Activated CD4-positive, alpha-beta T cell treated with anti-CD3 and anti-CD28 coated beads, Interleukin-2, amount 50 U/mL, for 24 hours (primary cell): ENCODE measurements at places on chromosomes 16 and 17.

DNA sequence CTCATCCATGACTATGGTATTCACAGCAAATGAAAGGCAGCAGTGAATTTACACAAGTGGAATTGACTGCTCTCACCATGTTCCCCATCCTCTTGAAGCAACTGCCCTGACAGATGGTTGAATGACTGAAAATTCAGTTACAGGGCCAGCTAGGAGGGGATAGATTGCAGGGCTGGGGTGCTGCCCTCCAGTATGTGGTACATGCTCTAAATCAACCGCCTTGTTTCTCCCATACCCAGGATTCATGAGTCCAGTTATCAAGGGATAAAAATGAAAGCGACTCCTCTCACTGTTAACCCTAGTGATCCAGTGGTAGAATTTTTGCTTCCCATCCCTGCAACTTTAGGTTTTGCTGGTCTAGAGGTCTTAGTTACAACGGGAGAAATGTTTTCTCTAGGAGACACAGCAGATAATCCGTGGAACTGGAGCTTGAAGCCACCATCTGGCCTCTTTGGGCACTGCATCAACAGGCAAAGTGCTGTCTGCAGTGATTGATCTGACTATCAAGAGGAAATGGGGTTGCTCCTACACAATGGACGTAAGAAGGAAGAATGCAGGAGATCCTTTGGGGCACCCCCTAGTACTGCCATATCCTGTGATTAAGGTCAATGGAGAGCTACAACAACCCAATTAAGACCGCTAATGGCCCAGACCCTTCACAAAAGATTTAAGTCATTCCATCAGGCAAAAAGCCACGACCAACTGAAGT lies 32.0 kb downstream of the SCPEP1 start:
- peak; percentile 20 for DNase-seq

DNA sequence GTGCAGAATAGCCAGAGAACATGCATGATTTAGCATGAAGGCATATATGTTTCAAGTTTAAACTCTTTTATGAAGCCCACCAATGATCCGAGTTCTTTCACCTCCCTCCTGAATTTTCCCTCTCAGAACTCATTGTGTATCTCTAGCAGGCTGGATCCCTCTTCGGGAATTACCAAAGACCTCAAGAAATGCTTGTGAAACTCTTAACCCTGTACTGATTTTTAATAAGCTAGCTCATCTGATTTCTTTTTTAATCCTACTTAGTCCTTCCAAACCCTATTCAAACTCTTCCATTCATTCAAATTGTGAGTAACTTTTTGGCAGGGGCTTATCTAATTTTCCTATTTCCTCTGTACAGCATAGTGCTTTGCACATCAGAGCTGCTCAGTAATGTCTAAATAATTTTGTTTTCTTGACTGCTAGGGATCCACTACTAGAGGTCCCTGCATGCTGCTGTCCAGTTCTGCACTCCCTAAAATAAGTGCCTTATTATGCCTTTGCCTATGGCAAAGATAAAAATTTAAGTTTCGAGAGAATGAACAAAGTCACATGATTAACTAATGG lies 723.8 kb downstream of the CDH11 start:
- DNase-seq: no peak

- DNase-seq: no peak
These were observed 10.5 kb upstream of the TIMP2 start for GRCh38 chr17:78935419-78936323.

GRCh38 chr16:83793179-83793578 lies 14.6 kb upstream of the HSBP1 start:
- no peak for DNase-seq

DNA sequence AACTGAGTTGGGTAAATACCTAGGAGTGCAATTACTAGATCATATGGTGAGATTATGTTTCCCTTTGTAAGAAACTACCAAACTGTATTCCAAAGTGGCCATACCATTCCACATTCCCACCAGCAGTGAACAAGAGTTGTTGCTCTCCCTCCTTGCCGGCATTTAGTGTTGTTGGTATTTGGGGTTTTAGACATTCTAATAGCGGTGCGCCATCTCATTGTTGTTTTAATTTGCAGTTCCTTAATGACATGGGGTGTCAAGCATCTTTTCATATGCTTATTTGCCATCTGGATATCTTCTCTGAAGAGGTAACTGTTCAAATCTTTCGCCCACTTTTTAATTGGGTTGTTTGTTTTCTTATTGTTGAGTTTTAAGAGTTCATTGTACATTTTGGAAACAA lies 164.2 kb upstream of the LHX1 start:
- no peak for DNase-seq

DNA sequence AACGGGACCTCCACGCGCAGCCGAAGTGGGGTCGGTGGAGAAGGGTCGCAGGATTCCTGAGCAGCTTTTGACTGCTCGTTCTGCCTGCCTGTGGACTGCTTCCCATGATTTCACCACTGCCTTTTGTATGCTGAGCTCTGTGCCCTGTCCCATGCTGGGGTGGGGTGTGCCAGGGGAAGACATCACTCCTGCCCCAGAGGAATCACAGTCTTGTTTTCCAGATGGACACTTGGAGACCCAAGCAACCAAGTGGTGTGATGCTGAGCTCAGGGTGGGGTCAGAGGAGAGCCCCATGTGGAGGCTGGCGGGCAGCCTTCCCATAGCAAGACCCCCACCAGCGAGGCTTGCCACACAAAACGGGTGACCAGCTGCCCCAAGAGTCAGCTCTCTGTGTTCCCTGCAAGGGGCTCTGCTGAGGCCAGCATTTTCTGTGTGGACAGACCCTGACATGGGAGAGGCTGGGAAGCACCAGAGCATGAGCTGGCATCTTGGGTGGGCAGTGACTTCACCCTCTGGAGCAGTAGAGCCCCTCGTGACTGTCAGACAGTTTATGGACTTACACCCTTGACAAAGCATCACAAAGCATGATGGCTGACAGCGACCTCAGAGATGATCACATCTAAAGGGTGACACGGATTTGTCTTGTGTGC lies 111.9 kb downstream of the GNAO1 start:
- DNase-seq: no peak

DNA sequence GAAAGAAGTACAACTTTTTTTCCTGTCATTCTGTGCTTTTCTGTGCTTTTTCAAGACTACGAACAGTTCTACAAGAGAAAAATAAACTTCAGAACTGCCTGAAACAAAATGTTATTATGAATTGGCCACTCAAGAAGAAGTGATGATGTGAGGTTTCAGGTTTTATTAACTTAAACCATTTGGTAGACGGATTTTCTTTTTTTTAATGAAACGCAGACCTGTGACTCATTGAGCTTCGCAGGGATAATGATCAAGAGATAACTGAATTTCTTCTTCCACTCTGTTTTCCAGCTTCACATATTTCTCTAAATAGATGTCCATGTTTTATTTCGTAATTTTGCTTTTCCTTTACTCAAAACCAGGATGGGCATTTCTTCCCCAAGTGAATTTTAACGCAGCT lies 32.7 kb downstream of the AIPL1 start:
- no peak for DNase-seq

GRCh38 chr17:76480632-76481031 lies 13.2 kb downstream of the AANAT start:
- no peak for DNase-seq

GRCh38 chr17:50820651-50821050 lies 14.7 kb upstream of the WFIKKN2 start:
- no peak for DNase-seq

GRCh38 chr16:23026784-23027362 lies 122.4 kb downstream of the USP31 start:
- no peak for DNase-seq

DNA sequence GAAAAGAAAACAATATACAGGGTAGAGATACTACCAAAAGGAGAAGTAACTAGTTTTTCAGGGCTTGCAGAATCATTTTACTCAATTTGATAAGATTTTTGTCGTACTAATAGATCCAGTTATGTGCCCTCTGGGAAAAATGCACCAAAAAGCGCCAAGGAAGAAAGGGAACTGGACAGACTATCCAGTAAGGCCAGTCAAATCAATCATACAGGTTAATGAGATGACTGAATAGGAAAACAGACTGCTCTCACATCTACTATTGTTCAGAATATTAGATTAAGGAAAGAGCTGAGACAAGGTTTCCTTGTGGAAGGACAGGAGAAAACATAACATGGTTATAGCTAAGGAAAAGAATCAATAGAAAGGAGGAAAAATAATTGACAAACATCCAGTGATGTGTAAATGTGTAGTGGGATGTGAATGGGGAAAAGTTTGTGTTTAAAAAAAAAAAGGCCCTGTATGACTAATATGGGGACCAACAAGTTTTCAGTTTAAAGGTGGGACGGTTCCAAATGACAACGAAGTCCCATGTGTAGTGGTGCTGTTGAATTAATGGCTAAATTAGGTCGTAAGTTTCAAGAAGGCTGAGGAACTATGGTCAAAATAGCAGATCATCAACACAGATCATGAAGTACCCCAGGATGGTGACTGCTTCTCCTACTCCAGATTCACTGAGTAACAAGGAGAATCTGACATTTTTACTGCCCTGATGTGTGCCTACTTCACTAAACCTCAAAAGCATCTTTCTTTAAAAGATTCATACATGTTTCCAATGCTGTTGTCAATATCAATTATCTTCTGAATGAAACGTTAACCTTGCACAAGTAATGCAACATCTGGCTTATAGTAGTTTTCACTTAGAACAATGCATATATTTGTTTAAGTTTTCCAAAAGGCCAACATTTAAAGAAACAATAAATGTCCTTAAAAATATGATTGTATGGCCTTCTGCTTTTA lies 40.7 kb downstream of the BRIP1 start:
- DNase-seq: no peak

GRCh38 chr16:81616321-81617020 lies 162.6 kb upstream of the PLCG2 start:
- DNase-seq: peak; percentile 55

GRCh38 chr17:17321356-17322025 lies 18.3 kb downstream of the NT5M start:
- DNase-seq: no peak

- no peak for DNase-seq
These were observed 71.4 kb downstream of the ABR start for GRCh38 chr17:1108478-1108764.

DNA sequence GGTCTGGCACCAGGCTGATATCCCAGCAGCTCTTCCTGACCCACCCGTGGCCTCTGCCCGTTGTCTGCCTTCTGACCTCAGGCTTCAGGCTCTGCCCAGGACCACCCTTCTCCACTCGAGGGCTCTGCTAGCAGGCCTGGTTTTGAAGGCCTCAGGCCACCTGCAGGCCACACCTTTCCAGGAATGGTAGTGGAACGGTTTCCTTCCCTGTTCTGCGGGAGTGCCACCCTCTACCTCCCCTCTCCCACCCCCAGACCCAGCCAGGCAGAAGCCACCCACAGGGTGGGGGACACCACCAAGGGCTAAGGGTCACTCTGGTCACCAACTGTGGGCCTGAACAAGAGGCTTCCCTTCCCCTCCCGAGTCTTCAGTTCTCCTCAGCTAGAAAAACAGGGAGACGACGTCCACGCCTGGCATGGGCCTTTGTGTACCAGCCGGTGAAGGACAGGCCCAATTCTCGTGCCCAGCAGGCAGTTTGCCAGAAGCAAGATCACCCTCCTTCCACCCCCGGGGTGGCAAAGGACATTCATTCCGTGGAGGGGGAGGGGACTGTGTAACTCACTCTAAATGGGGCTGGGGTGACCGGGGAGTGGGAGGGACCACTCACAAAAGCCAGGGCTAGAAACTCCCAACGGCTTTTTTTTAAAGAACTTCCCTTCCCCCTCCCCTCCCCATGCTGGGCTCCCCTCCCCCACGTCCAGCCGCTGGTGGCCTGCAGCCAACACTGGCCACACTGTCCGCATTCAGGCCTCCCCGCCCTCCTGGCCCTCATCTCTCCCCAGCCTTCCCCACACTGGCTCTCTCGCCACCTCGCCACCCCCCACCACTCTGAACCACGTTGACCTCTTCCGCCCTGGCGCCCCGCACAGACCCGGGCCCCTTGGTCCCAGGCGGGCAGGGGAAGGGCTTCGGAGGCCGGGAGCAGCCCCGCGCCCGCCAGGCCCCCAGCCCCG lies 7.7 kb downstream of the CBX4 start:
- DNase-seq: no peak

- DNase-seq: no peak
These were observed at the start of gene CD19 for GRCh38 chr16:28931801-28932225. Gene CD19 (plus strand): TSS chr16:28931971. CDS start chr16:28932001, 30 bp downstream.

GRCh38 chr17:60332574-60332973 lies 59.4 kb downstream of the USP32 start:
- no peak for DNase-seq

GRCh38 chr16:29779474-29779873 lies 1.4 kb downstream of the ZG16 start:
- DNase-seq: no peak

- no peak for DNase-seq
These were observed 118.5 kb upstream of the NACA2 start for GRCh38 chr17:61709567-61709966.

GRCh38 chr16:51010817-51011216 lies 140.3 kb downstream of the SALL1 start:
- no peak for DNase-seq

GRCh38 chr17:44279666-44280391 lies 11.9 kb upstream of the SLC4A1 start:
- DNase-seq: no peak

DNA sequence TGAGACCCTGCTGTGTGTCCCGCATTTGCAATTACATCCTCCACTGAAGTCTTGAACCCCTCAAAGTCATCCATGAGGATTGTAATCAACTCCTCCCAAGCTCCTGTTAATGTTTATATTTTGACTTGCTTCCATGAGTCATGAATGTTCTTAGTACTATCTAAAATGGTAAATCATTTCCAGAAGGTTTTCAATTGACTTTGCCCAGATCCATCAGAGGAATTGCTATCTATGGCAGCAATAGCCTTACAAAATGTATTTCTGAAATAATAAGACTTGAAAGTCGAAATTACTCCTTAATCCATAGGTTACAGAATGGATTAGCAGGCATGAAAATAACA lies 2.5 kb upstream of the C16orf87 start:
- DNase-seq: no peak

- no peak for DNase-seq
These were observed 437.2 kb downstream of the HS3ST3B1 start for GRCh38 chr17:14737984-14738651.

- DNase-seq: no peak
These were observed 269.8 kb upstream of the MYOCD start for GRCh38 chr17:12395733-12396354.

DNA sequence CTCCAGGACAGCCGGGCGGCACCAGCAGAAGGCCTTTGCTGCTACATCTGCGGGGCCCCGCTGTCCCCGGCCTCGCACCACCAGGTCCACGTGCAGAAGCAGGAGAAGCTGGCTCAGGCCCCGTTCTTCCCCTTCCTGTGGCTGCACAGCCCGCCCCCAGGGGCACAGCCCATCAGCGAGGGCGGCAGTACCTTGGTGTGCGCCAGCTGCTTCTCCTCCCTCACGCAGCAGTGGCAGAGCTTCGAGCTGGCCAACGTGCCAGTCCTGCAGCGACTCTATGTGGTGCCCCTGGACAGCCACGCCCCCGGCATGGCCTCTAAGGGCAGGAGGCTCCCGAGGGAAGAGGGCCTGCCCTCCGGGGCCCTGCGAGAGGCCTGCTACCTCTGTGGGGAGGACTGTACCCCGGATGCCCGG lies 58.3 kb upstream of the CIBAR2 start:
- DNase-seq: no peak

DNA sequence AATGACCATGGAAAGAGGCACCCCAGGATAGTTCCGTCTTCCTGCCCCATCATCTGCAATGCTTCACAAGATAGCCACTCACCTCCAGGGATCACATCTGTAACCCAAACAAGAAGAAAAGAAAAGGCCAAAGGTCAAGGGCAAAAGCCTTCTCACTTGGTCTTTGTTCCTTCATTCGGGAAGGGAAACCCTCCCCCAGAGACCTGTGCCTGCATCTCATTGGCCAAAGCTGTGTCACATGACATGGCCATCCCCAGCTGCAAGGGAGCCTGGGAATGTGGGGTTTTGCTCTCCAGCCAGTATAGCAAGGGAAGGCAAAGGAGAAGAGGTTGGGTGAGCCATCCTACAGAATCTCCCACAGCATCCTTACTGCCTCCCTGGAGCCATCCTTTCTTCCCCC lies 47.9 kb downstream of the NOL11 start:
- no peak for DNase-seq
